ENCODE measurements at places on chromosomes 3 and 15.

GRCh38 chr3:14154895-14155440 lies 23.4 kb downstream of the XPC start:
- DNase-seq, result no peak

- no peak for DNase-seq
Observed at GRCh38 chr15:28079313-28079969, 19.7 kb downstream of the OCA2 start.

- DNase-seq, result no peak
Observed at GRCh38 chr15:72820278-72820677, 36.7 kb upstream of the ADPGK start.

- DNase-seq, result no peak
Observed at GRCh38 chr3:118181274-118181673, 853.4 kb downstream of the IGSF11 start.

DNA sequence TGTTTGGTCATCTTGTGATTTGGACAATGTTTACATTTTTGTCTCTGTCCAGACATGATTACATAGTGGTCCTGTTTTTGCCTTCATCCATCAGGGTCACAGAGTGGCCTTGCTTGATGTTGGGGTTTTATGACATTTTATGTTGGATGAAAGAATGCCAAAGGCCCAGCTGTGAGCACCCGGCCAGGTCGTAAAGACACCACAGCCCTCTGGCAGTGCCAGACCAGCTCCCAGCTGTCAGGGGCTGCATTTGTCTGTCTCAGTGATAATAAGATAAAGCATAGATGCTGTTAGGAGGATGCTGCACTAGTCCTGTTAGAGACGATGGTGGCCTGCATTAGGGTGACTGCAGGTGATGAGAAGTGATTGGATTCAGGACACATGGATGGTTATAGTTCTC lies 117.5 kb downstream of the FAM174B start:
- no peak for DNase-seq

DNA sequence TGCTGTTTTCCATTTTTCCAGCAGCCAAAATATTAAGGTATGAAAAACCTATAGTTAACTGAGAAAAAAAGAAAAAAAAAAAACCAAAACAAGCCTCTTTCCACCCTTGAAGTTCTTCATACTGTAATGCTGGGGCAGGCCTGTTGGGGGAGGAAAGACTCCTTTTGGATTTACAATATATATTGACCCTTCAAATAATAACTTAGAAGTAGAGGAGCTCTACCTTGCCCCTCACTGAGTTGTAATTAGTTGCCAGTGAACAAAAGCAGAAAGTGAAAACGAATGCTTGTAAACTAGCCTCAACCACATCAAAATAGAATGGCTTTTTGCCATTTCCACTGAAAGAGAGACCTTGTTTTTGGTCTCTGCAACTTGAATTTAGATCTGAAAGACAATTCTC lies 326.6 kb downstream of the NR2F2 start:
- no peak for DNase-seq

Measured in EL (cell line).